ENCODE measurements at places on chromosomes 1 and 21.

GRCh38 chr1:232057217-232057895 lies 430.8 kb downstream of the DISC1 start:
- no peak for DNase-seq

DNA sequence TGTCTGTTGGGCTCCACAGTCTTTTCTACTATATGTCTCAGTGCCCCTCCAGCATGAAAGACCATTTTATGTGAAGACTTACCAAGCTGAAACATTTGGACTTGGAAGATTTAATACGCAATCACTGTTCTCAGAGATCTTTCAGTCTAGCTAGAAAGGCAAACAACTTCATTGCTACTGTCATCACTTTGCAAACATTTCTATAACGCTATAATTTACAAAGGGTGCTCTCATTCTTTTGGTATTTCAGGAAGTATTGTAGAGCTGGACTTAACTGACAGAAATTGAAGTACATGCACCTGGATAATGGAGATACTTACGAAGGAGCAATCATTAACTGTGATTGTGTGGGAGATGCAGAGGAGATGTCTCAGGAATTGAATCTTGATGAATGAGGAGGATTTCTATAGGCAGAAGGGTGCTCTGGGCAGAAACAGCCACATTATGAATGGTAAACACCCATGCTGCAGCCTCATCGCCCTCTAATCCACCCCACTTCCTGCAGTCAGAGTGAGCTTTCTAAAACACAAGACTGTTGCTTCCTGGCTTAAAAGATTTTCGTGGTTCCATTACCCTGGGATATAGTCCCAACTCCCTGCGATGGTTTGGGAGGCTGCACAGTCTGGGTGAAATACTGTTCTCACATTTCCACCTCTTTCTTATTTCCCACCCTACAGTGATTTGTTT lies 75.1 kb upstream of the GNG12 start:
- DNase-seq, result no peak

DNA sequence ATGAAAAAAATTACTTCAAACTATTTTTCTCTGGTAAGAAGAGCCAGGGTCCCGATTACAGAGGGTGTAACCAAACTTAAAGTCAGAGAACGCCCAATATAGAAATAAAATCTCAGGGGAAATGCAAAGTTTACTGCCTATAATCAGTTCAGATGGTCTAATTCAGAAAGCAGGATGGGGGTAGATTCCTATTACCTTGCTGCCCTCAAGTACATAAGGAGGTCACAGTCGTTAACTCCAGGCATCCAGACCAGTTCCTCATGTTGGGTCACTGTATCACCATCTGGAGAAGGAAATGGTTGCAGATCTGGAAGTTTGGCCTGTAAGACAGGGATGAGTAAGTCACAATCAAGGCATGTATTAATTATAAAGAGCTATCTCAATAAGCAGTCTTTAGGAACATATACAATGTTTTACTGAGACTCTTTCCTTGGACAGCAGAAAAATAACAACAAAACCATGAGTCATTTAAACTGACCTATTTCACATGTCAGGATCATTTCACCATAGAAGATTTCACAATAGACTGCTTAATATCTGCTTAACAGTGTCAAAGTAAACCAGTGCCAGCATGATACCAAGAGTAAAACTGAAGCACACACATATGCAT lies 179.4 kb downstream of the SLC45A1 start:
- no peak for DNase-seq

GRCh38 chr1:60935599-60936110 lies 146.7 kb upstream of the NFIA start:
- no peak for DNase-seq

DNA sequence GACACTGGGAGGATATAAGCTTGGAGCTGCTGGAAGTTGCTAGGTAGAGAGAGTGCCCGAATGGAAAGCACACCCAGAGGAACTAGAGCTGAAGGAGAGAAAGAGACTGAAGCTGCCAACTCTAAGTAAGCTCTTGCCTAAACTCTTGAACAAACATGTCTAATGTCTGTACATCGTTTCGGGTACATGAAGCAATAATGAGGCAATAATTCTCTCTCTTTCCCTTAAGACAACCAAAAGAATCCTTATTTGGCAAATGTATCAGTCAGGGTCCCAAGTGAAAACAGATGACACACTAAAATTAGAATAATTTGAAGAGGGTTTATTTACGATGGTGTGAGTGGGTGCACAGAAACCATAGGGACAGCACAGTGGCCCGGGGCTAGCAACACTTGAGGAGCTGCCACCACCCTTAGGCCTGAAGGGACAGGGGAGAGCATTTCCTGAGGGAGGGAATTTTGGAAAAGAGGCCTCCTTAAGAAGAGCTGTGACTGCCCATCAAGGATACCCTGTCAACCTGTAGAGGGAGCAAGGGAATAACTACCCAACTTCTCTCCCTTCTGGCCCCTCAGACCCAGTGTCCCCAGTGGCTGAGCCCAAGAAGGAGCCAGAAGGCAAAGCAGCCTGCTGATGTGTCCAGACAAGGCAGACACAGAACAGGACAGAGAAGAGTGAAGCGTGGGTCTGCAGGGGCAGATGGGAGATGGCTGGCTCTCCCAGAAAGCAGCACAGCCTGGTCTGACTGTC lies 36.1 kb upstream of the KHDRBS1 start:
- no peak for DNase-seq

DNA sequence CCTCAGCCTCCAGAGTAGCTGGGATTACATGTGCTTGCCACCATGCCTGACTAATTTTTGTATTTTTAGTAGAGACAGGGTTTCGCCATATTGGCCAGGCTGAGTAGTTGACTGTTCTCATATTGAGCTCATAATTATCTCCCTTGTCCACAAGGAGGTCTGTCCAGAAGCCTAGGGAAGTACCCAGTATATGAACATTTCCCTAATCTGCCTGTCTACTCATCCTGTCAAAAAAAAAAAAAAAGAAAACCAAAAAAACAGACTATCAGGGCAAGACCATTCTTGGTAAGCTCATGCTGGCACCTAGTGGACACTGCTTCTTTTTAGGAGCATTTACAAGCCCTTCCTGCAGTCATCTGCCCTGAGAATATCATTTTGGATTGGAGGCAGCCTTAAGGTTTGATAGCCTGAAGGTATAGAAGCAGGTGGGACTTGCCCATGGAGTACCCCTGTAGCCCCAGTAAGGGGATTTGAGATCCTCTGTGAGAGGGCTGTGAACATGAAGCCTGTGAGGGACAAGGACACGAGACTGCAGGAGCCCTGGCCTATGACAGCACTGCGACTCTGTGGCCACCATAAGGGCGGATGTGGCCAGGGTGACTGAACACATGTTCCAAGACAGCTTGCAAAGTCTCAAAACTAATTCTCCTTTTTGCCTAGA lies 10.8 kb upstream of the DUSP12 start:
- DNase-seq, result no peak

- DNase-seq, result no peak
Measured at GRCh38 chr1:44834328-44834727, 8.7 kb downstream of the PTCH2 start.

DNA sequence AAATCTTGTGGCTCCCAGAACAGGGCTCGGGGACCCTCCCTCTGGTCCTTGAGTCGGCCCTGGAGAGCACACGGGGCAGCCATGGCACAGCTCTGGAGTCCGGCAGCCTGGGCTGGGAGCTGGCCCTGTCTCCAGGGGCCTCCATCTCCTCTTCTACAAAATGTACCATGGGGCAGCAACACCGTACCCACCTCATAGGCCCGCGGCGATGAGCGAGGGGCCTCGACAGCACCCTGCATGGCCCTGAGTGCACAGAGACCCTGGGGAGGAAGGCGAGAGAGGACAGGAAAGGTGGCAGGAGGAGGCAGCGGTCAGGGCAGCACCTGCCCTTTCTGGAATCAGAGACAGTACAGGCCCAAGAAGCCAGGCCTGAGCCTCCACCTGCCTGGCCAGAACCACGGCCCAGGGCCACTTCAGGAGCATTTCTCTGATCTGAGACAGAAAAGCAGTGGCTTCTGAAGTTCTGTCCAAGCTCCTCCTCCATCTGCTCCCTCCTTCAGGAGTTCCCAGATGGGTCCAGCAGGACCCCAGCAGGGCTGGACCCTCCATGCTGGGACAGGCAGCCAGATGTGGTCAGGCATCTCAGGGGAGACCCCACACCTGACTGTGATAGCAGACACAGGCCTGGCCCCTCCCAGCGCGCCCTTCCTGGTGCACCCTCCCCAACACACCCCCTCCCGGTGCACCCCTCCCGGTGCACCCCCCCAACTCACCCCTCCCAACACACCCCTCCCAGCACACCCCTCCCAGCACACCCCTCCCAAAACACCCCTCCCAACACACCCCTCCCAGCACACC lies 75.9 kb upstream of the ARHGEF16 start:
- no peak for DNase-seq

- no peak for DNase-seq
Measured at GRCh38 chr1:12424793-12425192, 193.2 kb downstream of the DHRS3 start.

DNA sequence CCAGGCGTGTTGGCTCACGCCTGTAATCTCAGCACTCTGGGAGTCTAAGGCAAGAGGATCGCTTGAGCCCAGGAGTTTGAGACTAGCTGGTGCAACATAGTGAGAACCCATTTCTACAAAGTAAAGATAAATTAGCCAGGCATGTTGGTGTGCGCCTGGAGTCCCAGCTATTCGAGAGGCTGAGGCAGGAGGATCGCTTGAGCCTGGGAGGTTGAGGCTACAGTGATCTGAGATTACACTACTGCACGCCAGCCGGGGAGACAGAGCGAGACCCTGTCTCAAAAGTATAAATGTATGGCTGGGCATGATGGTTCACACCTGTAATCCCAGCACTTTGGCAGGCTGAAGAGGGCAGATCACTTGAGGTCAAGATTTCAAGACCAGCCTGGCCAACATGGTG lies 51.5 kb upstream of the LBR start:
- no peak for DNase-seq

- no peak for DNase-seq
Measured at GRCh38 chr1:99327357-99327756, 63.1 kb downstream of the PLPPR4 start.
